Colonic mucosa (tissue), 4 donors: ENCODE measurements at places on chromosomes 6 and 20. TPM values are rescaled to one million over a fixed set of nuclear protein-coding genes. Genes with fewer than 3 reads are reported as not detected.

KCNB1 gene
- 1.9 TPM for total RNA-seq

PHACTR3 gene
- total RNA-seq: 0.44 TPM

VAPB gene
- 57.4 TPM for total RNA-seq

ADAM33 gene
- 6.7 TPM for total RNA-seq

PTGIS gene
- total RNA-seq: 8.0 TPM

DNA sequence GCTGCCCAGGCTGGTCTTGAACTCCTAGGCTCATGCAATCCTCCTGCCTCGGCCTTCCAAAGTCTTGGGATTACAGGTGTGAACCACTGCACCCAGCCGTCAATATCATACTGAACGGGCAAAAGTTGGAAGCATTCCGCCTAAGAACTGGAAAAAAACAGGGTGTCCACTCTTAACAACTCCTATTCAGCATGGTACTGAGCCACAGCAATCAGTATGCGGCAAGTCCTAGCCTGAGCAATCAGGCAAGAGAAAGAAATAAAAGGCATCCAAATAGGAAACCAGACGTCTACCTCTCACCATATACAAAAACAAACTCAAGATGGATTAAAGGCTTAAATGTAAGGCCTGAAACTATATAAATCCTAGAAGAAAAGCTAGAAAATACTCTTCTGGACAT lies 83.1 kb downstream of the FKBP5 start:
- no peak overlapping the region for H3K27ac ChIP-seq
- no peaks in the 10 kb centered on the region for H3K4me1 ChIP-seq
- no peaks in the 10 kb centered on the region for H3K27me3 ChIP-seq
- no peaks in the 10 kb centered on the region for H3K36me3 ChIP-seq
- no peak overlapping the region for H3K4me3 ChIP-seq
- no peak for DNase-seq

DNA sequence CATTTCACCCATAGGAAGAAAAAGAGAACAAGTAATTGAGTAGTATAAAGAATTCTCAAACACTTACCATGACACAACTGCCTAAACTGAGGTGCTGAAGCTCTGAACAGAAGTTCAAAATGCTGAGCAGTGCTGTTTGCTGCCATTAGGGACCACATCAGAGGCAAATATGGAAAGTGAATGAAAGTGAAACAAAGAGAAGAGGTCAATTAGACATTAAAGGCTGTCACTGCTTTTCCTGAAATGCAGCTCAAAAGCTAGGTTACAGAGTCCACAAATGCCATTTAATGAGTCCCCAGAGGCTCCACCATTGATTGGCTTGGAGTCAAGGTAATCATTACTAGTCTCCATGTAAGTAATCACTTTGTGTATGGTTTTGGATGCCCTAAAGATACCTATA lies 46.1 kb downstream of the POU3F2 start:
- H3K27me3 ChIP-seq: no peaks in the 10 kb centered on the region
- no peak overlapping the region for H3K4me3 ChIP-seq
- DNase-seq: no peak
- no peaks in the 10 kb centered on the region for H3K4me1 ChIP-seq
- H3K36me3 ChIP-seq: no peaks in the 10 kb centered on the region

GRCh38 chr20:44618318-44618731 lies 33.2 kb downstream of the ADA start:
- no peaks in the 10 kb centered on the region for H3K36me3 ChIP-seq
- no peaks in the 10 kb centered on the region for H3K27me3 ChIP-seq
- H3K4me3 ChIP-seq: no peak overlapping the region
- H3K4me1 ChIP-seq: no peaks in the 10 kb centered on the region

DNA sequence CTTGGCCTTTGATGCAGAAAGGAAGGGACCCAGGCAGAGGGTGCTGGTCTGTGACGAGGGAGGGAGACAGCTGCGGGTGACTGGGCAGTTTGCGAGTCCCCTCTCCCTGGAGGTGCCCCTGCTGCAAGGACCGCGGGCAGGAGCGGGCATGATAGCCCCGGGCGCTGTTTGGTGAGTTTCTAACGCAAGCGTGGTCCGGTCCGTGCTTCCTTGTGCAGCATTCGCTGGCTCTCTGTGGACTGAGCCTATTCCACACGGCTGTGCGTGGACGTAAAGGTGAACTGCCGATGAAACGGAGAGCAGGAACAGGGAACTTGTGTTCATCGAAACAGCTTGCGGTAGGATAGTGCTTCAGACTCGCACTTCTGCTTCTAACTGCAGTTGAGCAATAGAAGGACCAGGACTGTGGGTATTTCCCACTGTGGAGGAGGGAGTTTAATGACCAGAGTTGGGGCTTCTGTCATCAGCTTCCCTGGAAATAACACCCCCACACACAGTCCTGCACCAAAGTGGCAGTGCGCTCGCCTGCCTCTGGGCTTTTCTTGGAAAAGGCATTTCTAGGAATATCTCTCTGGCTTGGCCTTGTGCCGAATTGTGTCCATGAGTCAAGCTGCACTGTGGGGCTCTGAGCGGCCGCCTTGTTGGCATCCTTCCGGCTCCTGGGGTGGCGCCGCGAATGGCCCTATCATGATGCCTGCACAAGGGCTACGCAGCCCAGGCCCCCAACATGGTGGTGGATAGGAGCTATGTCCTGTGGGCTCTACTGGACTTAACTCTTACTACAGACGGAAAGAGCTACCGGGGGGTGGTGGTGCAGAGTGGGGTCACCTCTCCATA lies 48.9 kb downstream of the DUSP22 start:
- no peaks in the 10 kb centered on the region for H3K36me3 ChIP-seq
- H3K27ac ChIP-seq: no peak overlapping the region
- no peak overlapping the region for H3K4me3 ChIP-seq
- no peaks in the 10 kb centered on the region for H3K4me1 ChIP-seq
- DNase-seq: no peak

GRCh38 chr6:54574671-54575070 lies 266.4 kb downstream of the TINAG start:
- no peak overlapping the region for H3K27ac ChIP-seq
- no peak for DNase-seq
- no peaks in the 10 kb centered on the region for H3K4me1 ChIP-seq
- no peaks in the 10 kb centered on the region for H3K27me3 ChIP-seq

GRCh38 chr6:3409699-3410384 lies 47.0 kb downstream of the SLC22A23 start:
- no peaks in the 10 kb centered on the region for H3K27me3 ChIP-seq
- DNase-seq: peak; percentile 86
- no peaks in the 10 kb centered on the region for H3K36me3 ChIP-seq

GRCh38 chr6:31662124-31662723 lies 1.6 kb upstream of the C6orf47 start:
- no peaks in the 10 kb centered on the region for H3K36me3 ChIP-seq
- H3K27me3 ChIP-seq: no peaks in the 10 kb centered on the region
- H3K27ac ChIP-seq: no peak overlapping the region
- peaks cover 27% of the 10 kb centered on the region for H3K4me1 ChIP-seq

GRCh38 chr20:35839904-35840303 lies 68.1 kb downstream of the PHF20 start:
- no peak for DNase-seq
- no peak overlapping the region for H3K4me3 ChIP-seq
- H3K36me3 ChIP-seq: peaks cover 4% of the 10 kb centered on the region
- H3K27ac ChIP-seq: no peak overlapping the region

DNA sequence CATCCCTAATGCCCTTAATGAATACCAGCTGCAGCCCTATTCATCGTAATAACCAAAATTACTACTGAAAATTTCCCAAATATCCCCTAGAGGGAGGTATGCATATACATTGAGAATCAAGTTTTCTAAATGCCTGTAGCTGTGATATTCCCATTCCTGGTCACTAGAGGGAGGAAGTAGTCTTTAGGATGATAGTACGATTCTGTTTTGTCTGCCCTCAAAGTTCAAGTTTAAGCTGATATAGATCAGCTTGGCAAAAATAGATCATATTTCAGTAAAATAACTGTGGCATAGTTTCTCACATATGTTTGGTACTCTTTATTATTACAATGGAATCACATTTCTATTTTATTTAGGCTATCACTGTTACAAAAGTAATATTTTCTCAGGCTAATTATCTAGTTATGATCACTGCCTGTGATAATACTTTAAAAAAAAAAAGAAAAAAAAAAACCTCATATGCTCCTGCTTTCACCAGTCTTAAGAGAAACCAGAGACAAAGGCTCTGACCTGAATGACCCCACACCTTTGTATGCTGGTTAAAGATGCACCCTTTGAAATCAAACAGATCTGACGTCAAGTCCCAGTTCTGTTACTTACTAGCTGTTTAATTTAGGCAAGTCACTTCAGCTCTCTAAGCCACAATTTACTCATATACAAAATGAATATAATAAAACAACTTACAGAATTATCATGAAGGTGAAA lies 11.0 kb downstream of the TSPYL1 start:
- H3K36me3 ChIP-seq: no peaks in the 10 kb centered on the region
- no peak overlapping the region for H3K27ac ChIP-seq
- no peaks in the 10 kb centered on the region for H3K4me1 ChIP-seq
- H3K27me3 ChIP-seq: no peaks in the 10 kb centered on the region

GRCh38 chr6:14366872-14367271 lies 249.3 kb downstream of the CD83 start:
- H3K27me3 ChIP-seq: no peaks in the 10 kb centered on the region
- no peak overlapping the region for H3K27ac ChIP-seq
- H3K4me3 ChIP-seq: no peak overlapping the region
- H3K36me3 ChIP-seq: no peaks in the 10 kb centered on the region
- no peak for DNase-seq

GRCh38 chr20:60812561-60812960 lies 439.5 kb upstream of the CDH4 start:
- no peak overlapping the region for H3K27ac ChIP-seq
- no peaks in the 10 kb centered on the region for H3K4me1 ChIP-seq
- no peak for DNase-seq
- no peaks in the 10 kb centered on the region for H3K27me3 ChIP-seq
- H3K36me3 ChIP-seq: no peaks in the 10 kb centered on the region
- no peak overlapping the region for H3K4me3 ChIP-seq

DNA sequence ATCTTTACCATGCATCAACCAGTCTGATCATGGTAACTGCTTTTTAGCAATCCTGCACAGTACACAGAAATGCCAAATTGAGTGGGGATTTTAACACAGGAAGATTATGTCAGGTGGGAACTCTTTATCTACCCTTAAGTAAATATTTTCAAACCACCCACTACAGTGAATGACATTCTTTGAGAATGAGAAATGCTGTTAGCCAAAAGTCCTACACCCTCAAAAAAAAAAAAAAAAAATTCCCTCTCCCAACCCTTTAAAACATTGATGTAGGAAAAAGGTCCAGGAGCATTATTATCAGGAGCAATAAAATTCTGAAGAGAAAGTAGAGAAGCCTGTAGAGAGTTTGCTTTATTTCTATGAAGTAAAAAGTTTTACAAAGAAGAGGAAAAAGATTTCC lies 307.2 kb upstream of the THEMIS start:
- no peak overlapping the region for H3K27ac ChIP-seq
- H3K27me3 ChIP-seq: no peaks in the 10 kb centered on the region
- no peak overlapping the region for H3K4me3 ChIP-seq
- no peaks in the 10 kb centered on the region for H3K4me1 ChIP-seq

DNA sequence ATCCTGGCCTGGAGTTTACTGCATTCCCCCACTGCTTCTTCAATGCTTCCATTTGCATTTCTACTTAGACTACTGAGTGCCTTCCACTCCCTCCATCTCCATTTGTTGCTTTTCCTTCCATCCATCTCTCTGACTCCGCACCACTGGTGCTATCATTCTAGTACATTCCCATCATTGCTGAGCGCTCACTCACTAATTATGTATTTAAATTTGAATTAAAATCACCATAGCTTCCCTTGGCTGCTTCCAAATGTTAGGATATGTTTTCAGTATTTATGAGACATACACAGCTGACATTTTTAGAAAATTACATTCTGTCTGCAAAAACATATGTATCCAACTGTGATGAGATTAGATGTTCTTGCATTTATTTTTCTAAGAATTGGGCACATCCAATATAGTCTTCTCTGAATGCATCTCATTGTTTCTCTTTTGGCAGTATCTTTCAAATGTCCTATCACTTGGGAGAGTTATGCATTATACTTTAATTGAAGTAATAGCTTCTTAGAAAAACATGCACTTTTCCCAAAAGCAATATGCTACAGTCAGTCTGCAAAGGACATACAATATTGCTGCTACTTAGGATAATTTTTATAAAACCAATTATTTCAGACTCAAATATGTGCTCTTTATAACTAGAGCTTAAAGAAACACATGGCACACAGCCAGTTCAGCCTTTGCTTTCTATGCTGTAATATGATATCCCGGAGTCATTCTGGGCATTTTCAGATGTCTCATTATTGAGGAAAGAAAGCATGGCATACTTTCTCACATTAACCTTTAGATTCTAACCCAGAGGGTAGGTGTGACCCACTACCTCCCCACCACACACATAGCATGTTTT lies 12.1 kb upstream of the COL21A1 start:
- H3K27me3 ChIP-seq: no peaks in the 10 kb centered on the region
- DNase-seq: no peak
- no peak overlapping the region for H3K4me3 ChIP-seq
- H3K4me1 ChIP-seq: no peaks in the 10 kb centered on the region
- H3K36me3 ChIP-seq: no peaks in the 10 kb centered on the region

GRCh38 chr6:3742426-3743344 lies 8.8 kb downstream of the PXDC1 start:
- no peaks in the 10 kb centered on the region for H3K27me3 ChIP-seq
- DNase-seq: peak; percentile 93
- H3K4me1 ChIP-seq: no peaks in the 10 kb centered on the region

DNA sequence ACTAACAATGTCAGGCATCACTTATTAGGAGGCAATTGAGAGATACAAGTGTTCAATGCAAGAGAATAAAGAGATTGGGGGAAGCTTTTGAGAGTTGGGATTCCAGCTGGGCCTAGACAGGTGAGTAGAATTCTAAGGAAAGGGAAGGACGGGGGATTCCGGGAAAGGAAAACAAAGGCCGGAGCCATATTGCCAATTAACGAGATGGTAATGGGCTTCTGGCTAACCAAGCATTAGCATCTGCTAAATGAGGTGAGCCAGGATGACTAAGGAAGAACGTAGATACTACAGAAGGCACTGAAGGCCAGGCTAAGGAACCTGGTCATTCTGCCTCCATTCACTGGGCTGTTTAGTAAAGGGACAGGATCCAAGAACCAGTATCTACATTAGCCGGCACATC lies 10.5 kb downstream of the FYN start:
- no peaks in the 10 kb centered on the region for H3K36me3 ChIP-seq
- H3K27me3 ChIP-seq: no peaks in the 10 kb centered on the region
- no peak overlapping the region for H3K4me3 ChIP-seq
- H3K4me1 ChIP-seq: no peaks in the 10 kb centered on the region

- no peak overlapping the region for H3K27ac ChIP-seq
- H3K36me3 ChIP-seq: no peaks in the 10 kb centered on the region
- H3K4me3 ChIP-seq: no peak overlapping the region
- H3K4me1 ChIP-seq: no peaks in the 10 kb centered on the region
- H3K27me3 ChIP-seq: peaks cover 50% of the 10 kb centered on the region
Observed at GRCh38 chr20:25085756-25086495, 4.0 kb upstream of the VSX1 start.
